Ascending aorta (tissue), 2 donors: ENCODE measurements at places on chromosomes 2 and 18. TPM values are rescaled to one million over a fixed set of nuclear protein-coding genes. Genes with fewer than 3 reads are reported as not detected.

Gene COL4A4
- total RNA-seq: 20.5 TPM

Gene MYL1
- total RNA-seq: not detected

Gene SGO2
- 0.96 TPM for total RNA-seq

Gene MC5R
- not detected for total RNA-seq

Gene THSD7B
- not detected for total RNA-seq

Gene MDH1B
- total RNA-seq: not detected

Gene SCYGR4
- not detected for total RNA-seq
